ENCODE measurements at places on chromosomes 6 and 20.

DNA sequence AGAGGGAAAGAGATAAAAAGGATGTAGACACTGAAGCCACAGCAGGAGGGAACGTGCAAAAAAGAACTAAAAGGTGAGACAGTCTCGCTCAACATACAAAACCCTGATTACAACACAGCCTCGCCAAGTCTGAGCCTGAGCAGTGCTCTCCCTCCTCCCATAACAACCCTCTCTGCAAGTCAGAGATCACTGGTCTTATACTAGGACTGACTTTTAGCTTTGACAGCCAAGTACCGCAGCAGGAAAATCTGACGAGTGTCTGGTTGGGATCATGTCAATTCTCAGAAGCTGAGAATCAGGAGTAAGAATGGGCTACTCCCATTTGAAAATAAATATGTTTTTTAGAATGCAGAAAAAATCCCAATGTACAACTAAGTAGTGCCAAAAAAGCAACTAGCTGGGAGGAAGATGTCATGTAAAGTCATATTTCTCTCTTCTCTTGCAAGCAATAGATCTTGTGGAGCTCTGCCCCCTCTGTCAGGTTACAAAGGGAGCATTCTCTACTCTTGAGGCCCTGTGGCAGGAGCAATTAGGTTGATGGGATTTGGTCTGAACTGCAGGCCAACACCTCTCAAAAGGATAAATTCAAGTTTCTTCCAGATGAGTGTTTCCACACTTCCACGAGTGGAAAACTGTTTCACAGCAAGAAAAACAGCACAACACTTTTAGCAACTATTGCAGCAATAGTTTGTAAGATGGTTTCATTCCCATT is 118.9 kb upstream of the COL21A1 start:
- DNase-seq, result no peak

DNA sequence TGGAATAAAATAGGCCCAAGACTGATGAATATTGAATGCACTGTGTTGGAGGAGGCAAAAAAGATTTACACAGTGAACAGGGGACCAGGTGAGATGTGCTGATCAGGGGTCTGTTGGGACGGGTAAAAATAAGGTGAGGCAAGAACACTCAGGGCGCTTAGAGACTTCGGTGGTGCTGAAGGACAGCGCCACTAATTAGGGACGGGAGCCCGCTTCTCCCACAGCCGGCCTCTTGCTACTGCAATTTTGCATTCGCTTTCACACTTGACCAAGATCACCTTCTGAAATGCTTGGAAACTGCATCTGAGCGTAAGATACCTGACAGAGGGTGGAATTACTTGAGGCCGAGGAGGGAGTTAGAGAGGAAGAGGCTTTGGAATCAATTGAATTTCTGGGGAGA is 7.3 kb downstream of the TFAP2D start:
- DNase-seq, result no peak

DNA sequence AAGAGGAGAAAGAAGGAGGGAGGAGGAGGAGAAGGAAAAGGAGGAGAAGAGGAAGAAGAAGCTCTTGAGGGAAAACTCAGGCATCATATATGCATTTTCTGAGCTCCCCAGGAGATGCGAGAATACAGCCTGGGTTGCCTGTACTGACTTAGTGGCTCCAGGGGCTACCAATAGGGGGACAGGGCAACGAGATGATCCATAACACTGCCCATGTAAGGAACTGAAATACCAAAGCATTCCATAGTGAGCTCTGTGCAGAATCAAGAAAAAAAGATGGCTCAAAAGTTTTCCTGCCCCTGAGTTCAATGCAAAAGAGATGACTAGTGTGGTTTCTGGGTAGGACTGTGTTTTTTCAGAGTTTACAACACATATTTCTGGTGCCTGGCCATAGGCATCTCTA is 258.7 kb downstream of the ALDH8A1 start:
- no peak for DNase-seq

DNA sequence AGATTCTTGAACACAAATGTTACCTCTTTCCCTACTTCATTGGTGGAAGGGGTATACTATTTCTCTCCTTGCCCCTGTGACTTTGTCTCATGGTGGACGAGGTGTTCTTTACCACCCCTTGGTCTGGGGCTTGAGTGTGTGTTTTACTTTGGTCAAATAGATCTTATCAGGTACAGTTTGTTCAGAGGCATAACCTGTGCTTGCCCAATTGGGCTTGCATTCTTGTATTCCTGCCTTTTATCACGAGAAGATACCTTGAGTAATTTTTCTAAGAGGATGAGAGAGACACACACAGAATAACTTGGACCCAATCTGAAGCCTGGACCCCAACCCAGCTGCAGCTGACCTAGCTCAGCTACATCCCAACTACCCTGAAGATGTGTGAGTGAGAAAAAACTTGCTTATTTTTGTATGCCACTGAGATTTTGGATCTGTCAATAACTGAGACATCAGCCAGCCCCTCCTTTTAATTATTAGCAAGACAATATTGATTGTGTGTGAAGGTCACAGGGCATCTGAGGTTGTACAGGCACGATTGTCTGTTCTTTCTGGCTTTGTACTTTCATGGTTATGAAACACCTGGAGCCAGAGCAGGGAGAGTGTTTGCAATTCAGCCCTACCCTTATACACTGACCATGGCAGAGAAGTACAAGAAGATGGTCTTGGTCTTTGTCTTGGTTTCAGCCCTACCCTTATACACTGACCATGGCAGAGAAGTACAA is 204.7 kb upstream of the SLC35B3 start:
- DNase-seq, result no peak

DNA sequence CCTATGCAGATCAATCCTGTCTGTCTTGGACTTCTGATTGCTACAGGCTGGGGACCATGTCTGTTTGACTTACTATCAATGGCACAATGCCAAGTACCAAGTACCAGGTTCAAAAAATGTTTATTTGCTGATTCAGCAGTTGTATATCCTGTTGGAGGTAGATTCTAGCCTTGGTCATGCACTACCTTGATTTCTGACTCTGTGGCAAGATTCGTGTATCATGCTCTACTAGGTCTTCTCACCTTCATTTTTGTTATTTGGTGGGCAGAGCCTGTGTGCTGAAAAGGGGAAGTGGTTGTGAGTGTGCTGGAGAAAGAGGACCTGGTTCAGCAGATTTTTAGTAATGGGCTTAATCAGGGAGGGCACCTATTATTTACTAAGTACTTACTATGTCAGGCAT is 192.4 kb upstream of the MYLIP start:
- DNase-seq, result no peak

GRCh38 chr6:1595271-1596087 is 14.2 kb upstream of the FOXC1 start:
- DNase-seq, result no peak

GRCh38 chr6:149445095-149445466 is 39.7 kb downstream of the ZC3H12D start:
- no peak for DNase-seq

GRCh38 chr6:48985025-48985424 is 478.0 kb downstream of the MMUT start:
- DNase-seq, result no peak

GRCh38 chr20:57280221-57280620 is 13.8 kb upstream of the BMP7 start:
- DNase-seq, result no peak

GRCh38 chr20:38220587-38221118 is 39.9 kb downstream of the KIAA1755 start:
- DNase-seq, result no peak

- DNase-seq, result no peak
Measured at GRCh38 chr6:117267766-117268534, 2.6 kb downstream of the VGLL2 start.

- DNase-seq, result no peak
Measured at GRCh38 chr6:130070326-130070725, 51.9 kb downstream of the L3MBTL3 start.

DNA sequence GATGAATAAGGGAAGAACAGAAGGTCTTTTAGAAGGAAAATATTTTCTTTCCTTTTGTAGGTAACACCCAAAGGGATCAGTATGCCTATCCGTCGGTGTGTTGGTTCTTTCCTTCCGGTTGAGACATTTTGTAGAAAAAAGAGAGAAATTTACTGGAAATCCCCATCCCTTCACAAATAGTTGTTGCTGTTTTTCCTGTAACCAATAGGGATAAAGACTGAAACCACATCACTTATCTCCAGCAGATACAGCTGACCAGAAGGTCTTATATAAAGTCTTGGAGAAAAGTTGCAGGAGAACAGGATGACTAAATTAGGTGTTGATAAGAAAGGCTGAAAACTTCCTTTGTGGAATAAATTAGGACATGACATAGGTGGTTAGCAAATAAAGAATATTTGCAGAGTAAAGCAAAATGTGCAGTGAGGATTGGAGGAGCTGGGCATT is 14.8 kb upstream of the HLA-DRB1 start:
- DNase-seq, result no peak

DNA sequence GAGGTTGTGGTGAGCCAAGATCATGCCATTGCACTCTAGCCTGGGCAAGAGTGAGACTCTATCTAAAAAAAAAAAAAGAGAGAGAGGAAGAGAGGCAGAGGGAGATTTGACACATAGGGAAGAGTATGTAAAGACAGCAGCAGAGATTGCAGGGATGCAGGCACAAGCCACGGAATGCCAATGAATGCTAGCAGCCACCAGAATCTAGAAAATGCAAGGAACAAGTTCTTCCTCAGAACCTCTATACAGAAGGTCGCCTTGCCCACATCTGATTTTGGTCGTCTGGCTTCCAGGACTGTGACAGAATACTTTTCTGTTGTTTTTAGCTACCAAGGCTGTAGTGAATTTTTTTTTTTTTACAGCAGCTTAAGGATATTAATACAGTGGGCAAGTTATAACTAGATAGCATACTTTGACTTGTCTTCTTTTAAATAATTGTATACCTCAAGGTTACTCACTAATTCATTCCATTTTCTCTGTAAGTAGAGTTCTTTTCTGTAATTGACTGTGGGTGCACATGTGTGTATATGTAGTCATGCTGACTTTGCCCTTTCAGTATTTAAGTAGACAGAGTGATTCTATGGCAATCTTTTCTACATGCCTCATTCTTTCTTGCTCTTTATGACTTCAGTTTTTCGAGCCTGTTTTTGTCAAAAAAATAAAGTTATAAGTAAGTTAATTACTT is 402.2 kb downstream of the GJA1 start:
- DNase-seq, result no peak

DNA sequence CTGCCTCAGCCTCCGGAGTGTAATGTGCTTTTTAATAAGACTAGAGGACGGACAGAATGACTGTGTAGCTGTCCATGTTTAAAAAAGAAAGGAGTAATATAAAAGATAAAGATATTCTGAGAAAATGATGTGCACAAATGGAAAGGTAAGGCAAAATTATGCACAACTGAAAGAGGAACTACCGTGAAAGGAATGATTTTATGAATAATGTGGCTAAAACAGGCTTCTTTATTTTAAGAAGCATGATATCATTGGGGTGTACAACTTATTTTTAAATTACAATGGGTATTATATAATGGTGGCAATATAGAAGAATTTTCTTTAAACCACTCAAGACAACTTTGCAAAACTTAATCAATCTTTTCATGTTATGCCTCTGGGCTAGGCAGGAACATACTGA is 78.1 kb downstream of the FIG4 start:
- no peak for DNase-seq

DNA sequence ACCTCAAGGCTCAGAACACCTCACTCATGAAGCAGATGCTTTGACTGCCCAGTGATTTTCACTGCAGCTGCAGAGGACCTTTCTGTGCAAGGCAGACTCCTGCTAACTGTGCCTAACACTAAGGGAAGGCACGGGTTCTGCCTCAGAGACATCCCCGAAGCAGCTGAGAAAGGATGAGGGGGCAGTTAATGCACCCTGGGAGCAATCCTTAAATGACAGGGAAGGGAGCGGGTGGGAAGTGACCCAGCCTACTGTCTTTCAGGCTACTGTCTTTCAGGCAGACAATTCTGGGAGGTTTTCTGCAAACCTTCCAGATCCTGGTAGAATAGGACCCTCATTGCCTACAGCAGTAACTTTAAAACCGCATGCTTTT is 55.3 kb downstream of the NDUFAF5 start:
- no peak for DNase-seq

DNA sequence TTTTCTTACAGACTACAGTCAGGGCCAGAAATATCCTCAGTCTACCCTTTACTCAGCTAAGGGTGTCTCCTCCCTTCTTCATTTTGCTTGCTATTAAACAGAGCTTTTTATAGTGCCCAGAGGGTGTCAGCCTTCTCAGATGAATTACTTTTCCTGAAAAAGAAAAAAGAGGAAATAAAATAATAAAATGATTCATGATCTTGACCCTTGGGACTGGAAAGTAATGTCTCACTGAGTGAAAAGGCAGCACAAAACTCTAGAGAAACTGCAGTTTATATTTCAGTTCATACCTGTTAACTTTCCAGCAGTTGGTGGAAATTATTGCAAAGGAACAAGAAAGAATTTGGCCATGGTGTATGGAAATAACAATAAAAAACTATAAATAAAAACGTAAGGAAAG is 170.6 kb downstream of the IBTK start:
- DNase-seq, result no peak

DNA sequence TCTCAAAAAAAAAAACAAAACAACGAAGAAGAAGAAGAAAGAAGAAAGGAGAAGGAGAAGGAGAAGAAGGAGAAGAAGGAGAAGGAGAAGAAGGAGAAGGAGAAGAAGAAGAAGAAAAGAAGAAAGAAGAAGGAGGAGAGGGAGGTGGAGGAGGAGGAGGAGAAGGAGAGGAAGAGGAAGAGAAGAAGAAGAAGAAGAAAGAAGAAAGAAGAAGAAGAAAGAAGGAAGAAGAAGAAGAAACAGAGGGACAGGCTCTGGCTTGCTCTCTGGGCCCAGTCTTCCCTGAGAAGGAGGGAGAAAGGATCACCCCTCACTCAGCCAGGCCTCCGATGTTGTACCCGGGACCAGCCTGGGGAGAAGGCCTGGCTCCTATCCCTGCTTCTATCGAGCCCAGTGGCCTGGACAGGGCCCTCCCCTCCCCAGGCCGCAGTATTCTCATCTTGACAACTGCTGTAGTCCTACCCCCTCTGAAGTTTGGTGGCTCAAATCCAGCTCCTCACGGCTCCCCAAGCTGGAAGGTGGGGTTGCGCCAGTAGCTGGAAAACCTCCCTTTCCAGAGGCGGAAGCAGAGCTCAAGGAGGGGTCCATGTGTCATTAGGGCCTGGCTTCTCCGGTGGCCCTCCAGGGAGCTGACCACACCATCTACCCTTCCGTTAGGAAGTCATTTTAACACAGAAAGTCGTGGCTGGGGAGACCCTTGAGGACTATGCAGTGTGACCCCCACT is 18.9 kb downstream of the C6orf132 start:
- DNase-seq, result no peak

DNA sequence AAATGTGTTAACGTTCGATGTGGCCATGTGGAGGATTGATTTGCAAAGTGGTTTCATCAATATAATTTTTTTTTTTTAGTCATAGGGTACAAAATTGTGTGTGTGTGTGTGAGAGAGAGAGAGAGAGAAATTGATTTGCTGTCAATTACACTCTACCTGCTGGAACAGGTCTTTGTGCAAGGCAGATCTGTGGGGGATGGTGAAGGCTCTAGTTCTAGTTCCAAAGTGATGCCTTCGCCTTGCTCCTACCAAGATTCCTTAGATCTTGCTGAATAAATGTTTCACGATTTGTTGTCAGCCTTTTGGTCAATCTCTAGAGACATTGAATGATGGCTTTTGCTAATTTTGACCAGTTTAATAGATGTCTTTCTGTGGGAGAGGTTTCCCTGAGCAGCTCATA is 64.8 kb downstream of the SERAC1 start:
- DNase-seq, result no peak
